GM20000 (cell line): ENCODE measurements at places on chromosomes 6 and 20.
A peak's percentile ranks its signal among the peaks of the same experiment; 100 is the strongest.

- peak; percentile 26 for DNase-seq
Observed at GRCh38 chr6:37007340-37008043, 2.0 kb downstream of the FGD2 start.

DNA sequence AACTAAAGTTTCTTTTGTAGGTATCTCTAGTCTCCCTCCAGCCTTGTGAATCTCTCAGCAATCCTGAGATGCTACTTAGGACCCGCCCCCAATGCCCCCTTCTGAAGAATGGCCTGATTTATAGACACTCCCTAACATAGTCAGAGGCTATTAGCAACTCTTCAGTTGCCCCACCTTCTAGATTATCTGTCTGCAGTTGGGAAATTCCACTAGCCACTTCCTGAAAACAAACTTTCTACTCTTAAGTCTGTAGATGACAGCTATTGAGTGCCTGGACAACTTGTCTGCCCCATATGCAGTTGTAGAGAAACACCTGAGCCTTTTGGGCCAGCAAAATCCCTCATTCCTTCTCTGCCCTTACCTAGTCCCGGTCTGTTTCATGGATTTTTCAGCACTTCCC lies 188.2 kb upstream of the PREP start:
- peak; percentile 44 for DNase-seq

- no peak for DNase-seq
Observed at GRCh38 chr6:43886717-43887339, 116.8 kb downstream of the VEGFA start.

DNA sequence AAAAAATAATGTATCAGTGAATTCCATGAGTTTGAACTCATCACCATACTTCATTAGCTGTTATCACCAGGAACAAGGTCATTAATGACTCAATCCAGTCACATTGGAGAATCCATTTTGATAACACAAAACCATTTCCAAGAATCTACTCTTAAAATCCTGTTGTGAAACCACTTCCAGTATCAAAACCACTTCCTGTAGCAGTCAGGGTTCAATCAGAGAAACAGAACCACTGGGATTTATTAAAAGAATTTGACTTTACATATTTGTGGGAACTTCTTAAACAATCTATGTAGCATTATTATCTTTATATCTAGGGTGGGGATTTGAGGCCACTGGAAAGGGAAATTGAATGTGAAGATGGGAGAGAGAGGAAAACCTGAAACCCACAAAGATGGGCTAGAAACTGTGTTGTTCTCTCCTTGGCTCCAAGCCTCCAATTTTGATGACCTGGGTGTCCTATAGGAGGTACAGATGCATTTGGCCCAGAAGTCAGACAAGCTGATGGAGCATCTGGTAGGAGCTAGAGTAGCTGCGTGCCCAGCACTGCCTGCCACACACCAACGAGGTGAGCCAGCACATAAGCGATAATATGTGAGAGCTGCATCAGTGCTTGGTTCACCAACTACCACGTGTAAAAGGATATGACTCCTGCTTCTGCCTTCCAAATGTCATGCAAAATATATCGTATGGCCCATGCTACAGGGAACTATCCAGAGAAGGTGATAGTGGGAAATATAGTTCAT lies 117.0 kb downstream of the TMEM200A start:
- DNase-seq, result no peak

- DNase-seq, result no peak
Observed at GRCh38 chr6:115485400-115485799, 575.3 kb downstream of the FRK start.

DNA sequence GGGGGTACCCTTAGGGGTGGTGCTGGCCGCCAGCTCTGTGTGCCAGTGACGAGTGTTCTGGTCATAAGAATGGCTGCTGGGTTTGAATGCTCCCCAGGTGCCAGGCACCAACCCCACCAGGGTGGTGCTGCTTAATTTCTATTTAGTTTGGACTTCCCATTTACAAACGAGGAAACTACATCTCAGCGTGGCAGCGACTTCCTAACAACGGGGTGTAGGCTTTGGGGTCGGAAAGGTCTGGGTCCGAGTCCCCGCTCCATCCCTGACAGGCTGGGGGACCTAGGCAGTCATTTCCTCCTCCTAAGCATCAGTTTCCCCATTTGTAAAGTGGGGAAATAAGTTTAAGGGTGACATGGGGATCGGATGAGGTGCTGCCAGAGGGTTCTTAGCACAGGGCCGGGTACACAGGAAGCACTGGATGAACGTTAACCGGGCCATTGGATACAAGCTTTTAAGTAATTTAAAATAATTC lies 30.3 kb downstream of the CEBPB start:
- DNase-seq, result no peak
